ENCODE measurements at places on chromosomes 3 and 15. TPM values are rescaled to one million over a fixed set of nuclear protein-coding genes. Genes with fewer than 3 reads are reported as not detected.

KNG1 gene
- total RNA-seq, result not detected

CCNB2 gene
- total RNA-seq, result 9.0 TPM

SPSB4 gene
- total RNA-seq, result not detected

IMPG2 gene
- 0.14 TPM for total RNA-seq

ZNF774 gene
- total RNA-seq, result 1.1 TPM

PRR23B gene
- total RNA-seq, result not detected

RBP2 gene
- total RNA-seq, result not detected

ATP13A5 gene
- total RNA-seq, result not detected

TF gene
- total RNA-seq, result 0.28 TPM

MYRIP gene
- under 0.01 TPM for total RNA-seq

PYGO1 gene
- total RNA-seq, result 8.6 TPM

TAGLN3 gene
- total RNA-seq, result 0.74 TPM

SMCO1 gene
- not detected for total RNA-seq

Measured in smooth muscle cell of bladder (primary cell).